ENCODE measurements at places on chromosomes 16 and 17.

DNA sequence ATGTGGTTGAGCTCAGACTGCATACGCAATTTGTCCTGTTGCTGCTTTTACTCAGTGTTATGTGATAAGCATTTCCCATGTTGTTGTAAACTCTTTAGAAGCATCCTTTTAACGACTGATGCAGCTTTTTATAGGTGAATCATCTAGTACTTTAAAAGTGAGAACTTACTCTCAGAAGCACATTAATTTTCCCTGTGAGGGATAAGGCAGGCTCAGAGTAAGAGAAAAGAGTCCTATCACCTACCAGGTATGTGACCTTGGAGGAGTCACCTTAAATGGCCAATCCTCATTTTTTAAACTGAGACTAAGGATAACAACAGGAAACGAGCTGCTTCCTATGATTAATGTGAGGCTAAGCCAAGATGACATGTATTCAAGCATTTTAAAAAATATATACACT is 34.4 kb upstream of the GAN start:
- H3K4me1 ChIP-seq, result no peaks in the 10 kb centered on the region
- no peak for DNase-seq
- H3K27ac ChIP-seq, result no peak overlapping the region
- H3K36me3 ChIP-seq, result no peaks in the 10 kb centered on the region
- no peaks in the 10 kb centered on the region for H3K27me3 ChIP-seq

- peaks cover 24% of the 10 kb centered on the region for H3K27me3 ChIP-seq
- H3K4me3 ChIP-seq, result no peak overlapping the region
- no peak for DNase-seq
- H3K36me3 ChIP-seq, result no peaks in the 10 kb centered on the region
Measured at GRCh38 chr17:61392679-61393078, 7.0 kb upstream of the TBX2 start.

DNA sequence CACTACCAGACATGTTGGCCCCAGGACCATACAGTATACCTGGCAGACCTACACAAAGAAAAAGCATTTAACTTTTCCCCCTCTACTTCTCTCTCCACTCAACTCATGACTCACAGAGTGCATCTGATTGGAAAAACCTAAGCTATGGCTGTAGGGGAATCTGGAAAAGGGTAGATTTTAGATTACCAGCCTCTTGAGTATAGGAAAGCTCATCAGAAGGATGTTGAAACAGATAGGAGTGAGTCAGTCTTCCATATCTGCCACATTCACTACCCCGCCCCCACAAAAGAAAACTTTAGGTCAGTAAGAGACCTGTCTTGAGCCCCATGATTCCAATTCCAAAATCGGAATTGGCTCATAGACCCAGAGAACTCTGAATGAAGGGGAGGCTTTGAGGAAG is 12.3 kb downstream of the KRT9 start:
- H3K36me3 ChIP-seq, result no peaks in the 10 kb centered on the region
- H3K27me3 ChIP-seq, result no peaks in the 10 kb centered on the region
- no peak overlapping the region for H3K27ac ChIP-seq
- no peak for DNase-seq
- no peak overlapping the region for H3K4me3 ChIP-seq

DNA sequence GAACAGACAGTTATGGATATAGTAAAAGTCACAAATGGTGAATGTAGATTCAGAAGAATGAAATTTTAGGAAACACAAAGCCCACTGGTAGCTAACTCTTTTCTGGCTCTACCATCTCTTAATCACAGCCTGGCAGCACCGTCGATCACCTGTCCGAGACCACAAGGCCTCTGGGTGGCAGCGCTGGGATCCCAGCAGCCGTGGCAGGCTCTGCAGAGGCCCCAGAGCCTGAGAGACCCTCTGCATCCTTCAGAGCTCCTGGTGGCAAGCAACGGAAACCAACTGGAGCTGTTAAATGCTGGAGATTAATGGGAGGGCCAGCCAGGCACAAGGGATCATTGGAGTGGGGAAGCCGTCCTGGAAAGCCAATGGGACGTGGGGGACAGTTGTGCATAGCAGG is 26.3 kb downstream of the LAT start:
- peaks cover under 1% of the 10 kb centered on the region for H3K36me3 ChIP-seq
- H3K4me3 ChIP-seq, result no peak overlapping the region
- no peak for DNase-seq
- H3K27ac ChIP-seq, result no peak overlapping the region

- no peak overlapping the region for H3K4me3 ChIP-seq
- no peak for DNase-seq
- peaks cover 39% of the 10 kb centered on the region for H3K4me1 ChIP-seq
- H3K36me3 ChIP-seq, result no peaks in the 10 kb centered on the region
- H3K27ac ChIP-seq, result no peak overlapping the region
Measured at GRCh38 chr16:50263060-50263909, 3.1 kb upstream of the ADCY7 start.

DNA sequence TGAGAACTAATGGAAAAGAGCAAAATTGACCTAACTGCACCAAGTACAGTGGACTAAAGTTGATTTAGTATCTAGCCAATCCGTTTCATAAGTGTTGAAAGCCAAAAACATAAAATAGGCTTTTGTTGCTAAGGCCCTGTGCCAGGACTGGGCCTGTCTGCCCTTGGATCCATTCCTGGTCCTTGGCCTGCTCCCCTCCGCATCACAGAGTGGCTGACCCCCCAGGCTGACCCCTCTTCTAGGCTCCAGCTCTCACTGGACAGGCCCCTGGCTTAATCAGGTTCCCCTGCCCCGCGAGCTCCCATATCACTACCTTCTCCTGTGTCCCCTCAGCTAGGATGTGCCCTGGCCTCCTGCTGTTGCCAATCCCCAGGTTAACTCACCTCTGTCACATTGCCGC is 313.6 kb upstream of the MYOCD start:
- H3K27ac ChIP-seq, result no peak overlapping the region
- H3K36me3 ChIP-seq, result no peaks in the 10 kb centered on the region
- H3K4me1 ChIP-seq, result no peaks in the 10 kb centered on the region

- no peak for DNase-seq
- no peak overlapping the region for H3K4me3 ChIP-seq
- no peak overlapping the region for H3K27ac ChIP-seq
- H3K27me3 ChIP-seq, result peaks cover 12% of the 10 kb centered on the region
Measured at GRCh38 chr16:81461766-81462165, 17.2 kb downstream of the CMIP start.

DNA sequence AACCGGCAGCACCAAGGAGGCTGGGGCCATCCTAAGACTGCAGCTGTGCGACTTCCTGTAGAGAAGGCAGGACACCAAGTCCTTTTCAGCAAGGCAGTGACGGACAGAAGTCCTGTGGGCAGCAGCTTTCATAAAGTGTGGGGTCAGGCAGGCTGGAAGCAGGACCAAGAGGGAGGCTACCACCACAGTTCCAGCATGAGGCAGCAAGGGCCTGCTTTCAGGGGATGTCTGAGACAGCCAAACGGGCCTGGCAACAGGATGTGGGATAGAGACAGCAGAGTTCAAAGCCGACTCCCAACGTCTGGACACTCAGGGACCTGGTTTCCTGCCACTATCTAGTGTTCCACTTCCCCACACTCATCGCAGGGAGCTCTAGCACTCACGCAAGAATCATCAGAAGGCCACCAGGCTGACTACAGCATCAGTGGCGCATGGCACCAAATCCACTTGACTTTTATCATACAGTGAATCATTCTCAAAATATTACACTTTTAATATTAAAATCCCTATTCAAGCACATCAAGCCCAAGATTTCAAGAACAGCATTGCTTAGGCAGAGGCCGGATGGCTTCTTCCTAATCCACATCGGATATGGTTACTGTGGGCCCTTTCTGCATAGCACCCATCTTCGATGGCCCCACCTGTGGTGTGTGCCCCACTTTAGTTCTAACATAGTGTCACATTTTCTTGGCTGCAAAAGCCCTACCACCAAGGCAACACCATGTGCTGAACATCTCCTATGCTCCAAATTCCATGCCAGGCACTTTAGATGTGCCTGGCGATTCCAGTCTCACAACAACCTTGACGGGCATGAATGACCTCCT is 5.2 kb downstream of the USP7 start:
- H3K27me3 ChIP-seq, result peaks cover 8% of the 10 kb centered on the region
- H3K36me3 ChIP-seq, result no peaks in the 10 kb centered on the region
- H3K4me3 ChIP-seq, result peak overlapping the region; percentile 18

DNA sequence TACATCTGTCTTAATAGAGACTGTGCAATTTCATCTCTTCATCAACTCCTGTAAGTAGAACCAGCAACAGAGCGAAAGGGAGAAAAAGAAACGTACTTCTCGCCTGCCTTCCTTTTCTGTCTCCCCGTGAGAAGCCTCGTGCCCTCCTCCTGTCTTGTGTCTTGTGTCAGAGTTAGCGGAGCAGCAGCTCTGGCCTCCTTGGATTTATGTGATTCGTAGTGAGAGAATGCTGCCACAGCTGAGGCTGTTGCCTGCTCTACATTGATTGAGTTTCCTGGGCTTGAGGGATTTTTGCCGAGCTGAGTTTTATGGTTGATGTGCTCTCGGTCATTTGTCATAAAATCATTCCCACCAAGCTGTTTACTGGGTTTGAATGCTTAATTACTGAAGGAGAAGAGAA is 579.1 kb upstream of the RBFOX1 start:
- no peak overlapping the region for H3K4me3 ChIP-seq
- H3K27ac ChIP-seq, result no peak overlapping the region
- no peaks in the 10 kb centered on the region for H3K36me3 ChIP-seq
- no peaks in the 10 kb centered on the region for H3K4me1 ChIP-seq

DNA sequence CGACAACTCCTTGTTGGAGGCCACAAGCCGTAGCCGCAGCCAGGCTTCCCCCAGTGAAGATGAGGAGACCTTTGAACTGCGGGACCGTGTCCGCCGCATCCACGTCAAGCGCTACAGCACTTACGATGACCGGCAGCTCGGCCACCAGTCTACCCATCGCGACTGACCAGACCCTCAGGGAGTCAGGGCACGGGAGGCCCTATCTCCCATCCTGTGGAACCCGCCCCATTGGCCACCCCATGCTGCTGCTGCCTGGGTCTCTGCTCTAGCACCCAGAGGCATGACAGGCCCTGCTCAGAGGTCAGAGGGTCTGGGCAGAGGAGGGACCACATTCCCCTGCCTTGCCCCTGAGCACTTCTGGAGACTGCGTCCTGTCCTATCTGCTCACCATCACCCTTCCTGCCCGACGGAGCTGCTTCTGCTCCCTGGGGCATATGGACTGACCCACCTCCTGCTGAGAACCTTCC is 8.9 kb downstream of the TNFAIP1 start:
- H3K36me3 ChIP-seq, result no peaks in the 10 kb centered on the region
- H3K4me3 ChIP-seq, result no peak overlapping the region
- H3K27me3 ChIP-seq, result peaks cover 1% of the 10 kb centered on the region
- no peak for DNase-seq

DNA sequence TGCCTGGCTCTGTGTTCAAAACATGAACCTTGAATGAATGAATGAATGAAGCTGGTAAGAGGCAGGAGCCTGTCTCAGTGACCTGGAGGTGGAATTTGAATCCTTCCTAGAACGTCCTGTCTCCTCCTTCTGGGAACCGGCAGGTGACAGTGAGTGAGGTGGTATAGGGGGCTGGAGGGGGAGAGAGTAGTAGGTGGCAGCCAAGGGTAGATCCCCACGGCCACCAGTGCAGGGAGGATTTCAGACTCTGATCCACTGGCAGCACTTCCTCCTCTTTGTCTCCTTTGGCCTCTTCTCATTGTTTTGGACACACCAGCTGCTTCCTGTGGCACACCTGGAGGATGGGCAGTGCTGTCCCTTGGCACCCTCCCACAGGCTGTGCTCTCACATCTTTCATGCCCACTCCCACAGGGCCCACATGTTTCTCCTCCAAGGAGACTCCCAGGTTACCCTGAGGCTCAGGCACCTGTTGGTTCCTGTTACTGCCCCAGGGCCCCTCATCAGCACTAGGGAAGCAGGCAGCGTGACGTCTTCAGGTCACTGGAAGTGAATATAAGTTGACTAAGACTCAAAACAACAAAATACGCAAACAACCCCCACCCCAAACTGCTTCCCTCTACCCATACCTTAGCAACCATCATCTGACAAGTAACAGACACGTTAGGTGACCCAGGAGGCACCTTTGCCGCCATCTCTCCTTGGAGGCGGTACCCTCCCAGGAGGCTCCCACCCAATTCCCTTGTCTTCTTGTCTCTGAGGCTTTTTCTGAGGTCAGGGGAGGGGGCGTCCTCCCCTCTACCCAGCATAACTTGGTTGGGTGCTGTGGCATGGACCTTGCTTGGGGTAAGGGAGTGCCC is 84.6 kb downstream of the N4BP1 start:
- H3K27me3 ChIP-seq, result peaks cover 6% of the 10 kb centered on the region
- no peak for DNase-seq
- H3K36me3 ChIP-seq, result peaks cover 8% of the 10 kb centered on the region
- no peak overlapping the region for H3K4me3 ChIP-seq

DNA sequence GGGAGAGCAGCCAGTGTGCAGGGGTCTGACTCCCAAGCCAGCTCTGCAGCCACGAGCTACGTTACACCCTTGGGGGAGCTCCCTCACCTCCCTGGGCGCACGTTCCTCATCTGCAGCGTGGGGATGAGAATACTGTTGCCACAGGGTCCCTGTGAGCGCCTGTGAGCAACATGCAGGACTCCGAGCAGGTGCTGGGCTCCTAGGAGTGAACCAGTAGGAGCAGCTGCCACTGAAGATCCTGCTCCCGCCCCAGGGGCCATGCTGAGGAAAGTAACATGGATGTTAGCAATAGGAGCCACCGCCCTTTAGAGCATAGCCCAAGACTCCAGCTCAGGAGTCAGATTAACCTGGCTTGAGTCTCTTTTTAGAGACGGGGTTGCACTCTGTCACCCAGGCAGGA is 15.9 kb downstream of the DNAAF1 start:
- no peaks in the 10 kb centered on the region for H3K27me3 ChIP-seq
- no peak overlapping the region for H3K4me3 ChIP-seq
- no peak overlapping the region for H3K27ac ChIP-seq

DNA sequence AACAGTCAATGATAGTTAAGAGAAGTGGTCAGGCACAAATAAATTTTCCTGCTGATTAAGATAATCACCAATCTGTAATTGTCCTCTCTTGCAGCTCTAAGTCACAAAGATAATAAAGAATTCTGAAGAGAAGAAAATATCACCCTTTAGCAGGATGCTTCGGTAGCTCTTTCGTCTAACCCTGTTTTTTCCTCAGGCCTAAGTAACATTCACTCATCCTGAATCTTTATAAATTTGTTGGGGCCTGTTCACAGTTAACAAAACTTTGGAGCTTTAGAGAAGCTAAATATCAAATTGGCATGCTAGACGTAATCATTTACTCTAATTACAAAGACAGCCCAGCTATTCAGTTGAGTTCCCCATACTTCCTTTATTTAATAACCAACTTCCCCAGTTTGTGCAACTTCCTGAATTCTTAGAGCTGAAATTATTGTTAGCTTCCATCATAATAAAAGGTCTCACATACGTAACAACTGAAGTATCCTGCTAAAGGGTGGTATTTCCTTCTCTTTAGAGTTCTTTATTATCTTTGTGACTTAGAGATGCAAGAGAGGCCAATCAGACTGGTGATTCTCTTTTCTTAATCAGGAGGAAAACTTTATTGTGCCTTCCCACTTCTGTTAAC is 118.6 kb downstream of the TANGO6 start:
- no peaks in the 10 kb centered on the region for H3K4me1 ChIP-seq
- no peak overlapping the region for H3K4me3 ChIP-seq
- no peak overlapping the region for H3K27ac ChIP-seq
- H3K27me3 ChIP-seq, result no peaks in the 10 kb centered on the region
- DNase-seq, result no peak
- H3K36me3 ChIP-seq, result peaks cover 5% of the 10 kb centered on the region
